ENCODE measurements at places on chromosomes 16 and 17.

- peak; percentile 80 for DNase-seq
Measured at GRCh38 chr16:55494994-55495421, 13.9 kb upstream of the LPCAT2 start.

- peak; percentile 70 for DNase-seq
Measured at GRCh38 chr16:361872-362701, 8.3 kb downstream of the MRPL28 start.

- DNase-seq, result no peak
Measured at GRCh38 chr17:73722165-73722564, 77.9 kb upstream of the SDK2 start.

GRCh38 chr16:52465711-52466267, 81.2 kb downstream of the TOX3 start:
- DNase-seq, result no peak

DNA sequence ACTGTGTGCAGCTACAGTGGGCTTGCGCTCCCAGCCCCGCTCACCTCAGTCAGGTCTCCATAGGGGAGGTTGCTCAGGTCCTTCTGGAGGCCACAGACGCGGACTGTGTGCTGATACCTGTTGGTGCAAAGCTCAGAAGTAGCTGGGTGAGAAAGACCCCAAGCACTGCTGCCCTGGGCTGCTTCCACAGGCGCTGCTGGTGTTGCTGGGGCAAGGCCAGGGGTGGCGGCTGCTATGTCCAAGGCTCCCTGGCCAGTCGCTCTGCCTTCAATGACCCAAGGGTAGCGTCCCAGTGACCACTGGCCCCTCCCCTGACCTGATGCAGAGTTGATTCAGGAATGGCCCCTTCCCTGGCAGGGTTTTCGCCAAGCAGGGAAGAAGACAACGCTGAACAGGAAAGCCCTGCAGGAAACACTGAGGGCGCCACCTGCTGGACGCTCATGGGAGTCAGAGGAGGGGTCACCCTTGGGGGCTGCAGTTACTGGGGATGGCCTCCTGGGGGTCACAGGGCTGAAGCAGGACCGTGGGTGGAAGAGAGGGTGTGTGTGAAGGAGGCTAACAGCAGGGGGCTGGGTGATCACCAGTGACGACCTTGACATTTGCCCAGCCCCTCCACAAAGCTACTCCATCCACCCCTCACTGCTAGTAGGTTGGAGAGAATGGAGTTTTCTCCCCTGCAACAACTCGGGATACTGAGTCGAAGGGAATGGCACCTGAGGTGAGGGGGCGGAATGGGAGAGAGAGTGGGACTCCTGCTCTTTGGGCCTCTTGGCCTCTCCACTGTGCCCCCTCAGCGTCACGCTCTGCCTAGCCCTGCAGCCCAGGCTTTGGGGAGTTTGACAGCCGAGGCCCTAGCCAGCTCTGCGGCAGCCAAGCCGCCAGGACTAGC, 38.3 kb downstream of the ABCC12 start:
- peak; percentile 50 for DNase-seq

DNA sequence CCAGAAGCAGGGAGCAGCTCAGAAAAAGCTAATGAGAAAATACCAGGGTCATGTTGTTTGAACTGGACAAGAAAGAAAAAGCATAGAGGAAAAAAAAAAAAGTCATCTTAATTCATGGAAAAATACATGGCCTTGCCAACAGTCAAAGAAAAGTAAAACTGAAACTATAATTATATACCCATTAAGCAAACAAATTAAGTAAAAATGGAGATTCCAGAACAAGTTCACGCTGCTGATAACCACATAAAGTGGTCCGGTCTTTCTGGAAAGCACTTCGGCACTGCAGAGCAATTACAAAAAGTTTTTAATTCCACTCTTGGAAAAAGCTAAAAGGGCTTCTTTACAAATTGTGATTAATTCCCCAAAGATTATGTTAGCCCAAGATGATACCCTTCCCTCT, 12.4 kb upstream of the P2RX5 start:
- DNase-seq, result no peak

DNA sequence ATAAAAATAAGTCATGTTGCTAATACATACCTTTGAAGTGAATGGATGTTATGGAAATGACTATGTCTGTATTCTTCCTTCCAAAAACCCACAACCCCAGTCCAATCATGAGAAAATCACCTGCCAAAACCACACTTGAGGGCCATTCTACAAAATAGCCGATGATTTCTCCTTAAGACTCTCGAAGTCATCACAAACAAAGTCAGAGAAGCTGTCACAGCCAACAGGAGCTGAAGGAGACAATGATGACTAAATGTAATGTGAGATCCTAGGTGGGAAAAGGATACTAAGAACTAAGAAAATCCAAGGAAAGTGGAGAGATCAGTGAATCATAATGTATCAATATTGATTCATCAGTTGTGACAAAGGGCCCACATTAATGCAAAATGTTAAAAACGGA, 432.9 kb upstream of the DYNLRB2 start:
- no peak for DNase-seq

- DNase-seq, result no peak
Measured at GRCh38 chr17:6639586-6640535, 650 bp downstream of the KIAA0753 start.

DNA sequence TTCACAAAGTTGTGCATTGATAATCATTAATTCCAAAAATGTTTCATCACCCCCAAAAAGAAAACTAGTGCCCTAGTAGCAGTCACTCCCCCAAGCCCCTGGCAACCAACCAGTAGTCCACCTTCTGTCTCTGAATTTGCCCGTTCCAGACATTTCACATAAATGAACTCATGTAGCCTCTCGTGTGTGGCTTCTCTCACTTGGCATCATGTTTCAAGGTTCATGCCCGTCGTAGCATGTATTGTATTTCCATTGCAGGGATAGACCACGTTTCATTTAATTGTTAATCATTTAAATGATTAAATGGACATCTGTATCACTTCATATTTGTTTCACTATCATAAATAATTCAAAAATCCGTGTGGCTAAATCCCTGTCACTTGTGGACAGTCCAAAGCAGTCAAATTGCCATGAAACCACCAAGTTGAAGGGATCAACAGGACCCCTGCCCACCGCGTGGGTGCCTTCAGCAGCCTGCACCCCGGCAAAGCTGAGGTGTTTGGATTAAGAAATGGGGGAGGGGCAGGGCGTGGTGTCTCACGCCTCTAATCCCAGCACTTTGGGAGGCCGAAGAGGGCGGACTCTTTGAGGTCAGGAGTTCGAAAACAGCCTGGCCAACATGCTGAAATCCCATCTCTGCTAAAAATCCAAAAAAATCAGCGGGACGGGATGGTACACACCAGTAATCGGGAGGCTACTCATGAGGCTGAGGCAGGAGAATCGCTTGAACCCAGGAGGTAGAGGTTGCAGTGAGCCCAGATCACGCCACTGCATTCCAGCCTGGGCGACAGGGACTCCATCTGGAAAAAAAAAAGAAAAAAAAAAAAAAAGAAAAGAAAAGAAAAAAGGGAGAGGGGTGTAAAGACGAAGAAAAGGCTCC, 8.7 kb upstream of the FLYWCH2 start:
- DNase-seq, result no peak

DNA sequence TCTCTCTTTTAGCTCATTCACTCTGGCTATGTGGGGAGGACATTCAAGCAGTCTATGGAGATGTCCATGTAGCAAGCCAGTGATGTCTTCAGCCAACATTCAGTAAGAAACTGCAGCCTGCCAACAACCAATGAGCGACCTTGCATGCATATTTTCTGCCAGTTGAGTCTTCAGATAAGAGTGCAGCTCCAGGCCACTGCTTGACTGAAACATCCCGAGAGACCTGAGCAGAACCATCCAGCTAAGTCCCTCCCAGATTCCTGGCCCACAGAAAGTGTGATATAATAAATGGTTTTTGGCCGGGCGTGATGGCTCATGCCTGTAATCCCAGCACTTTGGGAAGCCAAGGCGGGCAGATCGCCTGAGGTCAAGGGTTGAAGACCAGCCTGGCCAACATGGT, 10.5 kb upstream of the C17orf58 start:
- no peak for DNase-seq

GRCh38 chr16:48182979-48183537, 27.3 kb upstream of the ABCC12 start:
- no peak for DNase-seq

GRCh38 chr17:67837965-67838364, 12.7 kb downstream of the BPTF start:
- DNase-seq, result no peak

- no peak for DNase-seq
Measured at GRCh38 chr17:56831369-56832095, 2.2 kb downstream of the C17orf67 start.

DNA sequence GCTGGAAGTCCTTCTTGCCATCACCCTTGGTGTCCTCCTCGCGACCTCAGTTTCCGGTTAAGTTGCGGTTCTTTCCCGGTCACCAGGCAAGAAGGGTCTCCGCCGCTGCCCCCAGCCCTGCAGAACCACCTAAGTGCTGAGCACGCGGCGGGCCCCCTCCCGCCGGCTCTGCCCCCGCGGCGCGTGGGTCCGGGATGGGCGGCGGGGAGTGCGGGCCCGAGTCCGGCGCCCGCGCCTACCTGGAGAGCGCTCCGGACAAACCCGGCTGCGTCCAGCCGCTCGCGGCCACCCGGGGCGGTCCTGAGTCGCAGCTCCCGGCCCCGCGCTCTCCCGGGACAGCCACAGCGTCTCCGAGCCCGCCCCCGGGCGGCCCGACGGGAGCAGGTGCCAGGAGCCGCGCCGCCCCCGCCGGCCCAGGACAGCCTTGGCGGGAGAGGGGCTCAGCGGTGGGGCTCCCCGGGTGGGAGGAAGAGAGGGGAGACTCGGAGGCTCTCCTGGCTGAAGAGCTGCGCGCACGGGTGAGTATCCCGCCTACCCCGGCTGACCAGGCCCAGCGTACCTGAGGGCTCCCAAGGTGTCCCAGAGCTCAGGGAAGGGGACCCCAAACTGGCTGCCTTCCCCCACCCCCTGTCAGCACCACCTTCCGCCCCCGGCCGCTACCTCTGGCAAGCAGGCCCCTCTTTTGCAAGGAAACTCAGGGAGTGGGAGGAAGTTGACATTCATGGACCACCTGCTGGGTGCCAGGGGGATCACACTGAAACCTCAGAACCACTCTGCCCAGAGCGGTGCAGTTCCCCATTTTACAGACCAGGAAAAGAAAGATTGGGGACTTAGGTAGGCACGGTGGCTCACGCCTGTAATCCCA, 22.2 kb upstream of the C17orf113 start:
- no peak for DNase-seq

DNA sequence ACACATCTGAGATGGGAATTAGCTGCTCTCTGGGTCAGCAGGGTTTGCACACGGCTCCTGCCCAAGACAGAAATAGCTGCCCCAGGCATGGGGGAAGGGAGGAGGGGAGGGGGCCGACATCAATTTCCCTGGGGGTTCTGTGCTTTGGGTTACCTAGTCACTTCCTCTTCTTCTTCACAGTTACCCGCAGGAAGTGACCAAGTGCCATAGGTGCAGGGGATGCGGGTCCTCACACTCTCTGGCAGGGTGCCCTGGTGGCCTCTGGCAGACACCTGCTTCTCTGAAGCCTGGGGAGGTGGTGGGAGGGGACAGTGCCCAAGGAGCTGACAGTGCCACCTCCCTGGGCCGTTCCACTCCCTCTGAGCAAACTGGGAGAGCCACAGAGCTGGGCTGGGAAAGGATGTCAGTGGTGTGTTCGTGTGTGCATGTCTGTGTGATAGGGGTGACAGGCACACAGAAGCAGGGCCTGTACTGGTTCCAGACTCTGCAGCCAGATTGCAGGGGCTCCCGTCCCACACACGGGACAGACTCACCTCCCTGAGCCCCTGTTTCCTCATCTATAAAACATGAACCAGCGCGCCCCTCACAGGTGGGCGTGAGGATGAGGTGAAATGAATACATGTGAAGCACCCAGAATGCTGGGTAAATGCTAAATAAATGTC, 18.2 kb downstream of the SCN4A start:
- no peak for DNase-seq

GRCh38 chr17:82449131-82449882, 1.2 kb downstream of the CYBC1 start:
- peak; percentile 65 for DNase-seq

GRCh38 chr17:30000001-30000754, 58.7 kb downstream of the EFCAB5 start:
- no peak for DNase-seq

DNA sequence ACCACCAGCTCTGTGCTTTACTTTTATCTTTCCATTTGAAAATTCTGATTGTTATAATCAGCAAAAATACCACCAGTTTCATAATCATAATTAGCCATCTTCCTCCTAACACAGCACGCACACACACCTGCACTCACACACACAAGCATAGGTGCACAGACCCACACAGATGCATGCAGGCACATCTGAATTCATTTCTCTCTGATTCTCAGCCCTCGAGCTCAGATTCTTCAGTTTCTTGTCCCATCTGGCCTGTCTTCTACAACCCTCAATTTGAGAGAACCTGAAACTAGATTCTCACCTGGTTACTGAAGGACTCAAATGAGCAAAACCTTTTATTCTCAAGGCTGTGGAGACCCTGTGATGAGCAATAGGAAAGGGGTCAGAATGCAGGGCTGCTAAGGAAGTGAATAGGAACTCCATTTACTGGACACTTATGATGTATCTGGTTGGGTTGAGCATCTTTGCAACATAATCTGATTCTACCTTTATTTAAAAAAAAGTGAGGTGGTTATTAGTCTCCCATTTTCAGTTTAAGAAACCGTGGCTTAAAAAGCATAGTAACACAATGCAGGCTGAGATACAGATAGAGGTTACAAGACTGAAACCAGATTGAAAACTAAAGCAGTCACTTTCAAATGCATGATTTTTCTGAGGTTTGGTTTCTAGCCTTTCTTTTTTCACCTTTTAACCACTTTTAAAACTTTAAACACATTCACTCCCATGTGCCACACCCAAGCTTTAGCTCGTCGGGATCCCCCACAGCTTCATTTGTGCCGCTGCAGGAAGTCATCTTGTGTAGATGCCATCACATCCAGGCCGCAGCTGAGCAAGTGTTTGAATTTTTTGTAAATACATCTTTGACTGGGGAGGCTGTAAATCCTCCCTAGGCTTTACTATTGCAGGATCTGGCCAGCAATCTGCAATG, 9.4 kb downstream of the KRT33A start:
- DNase-seq, result no peak

GRCh38 chr16:1712791-1713261, 6.8 kb downstream of the MAPK8IP3 start:
- DNase-seq, result no peak

DNA sequence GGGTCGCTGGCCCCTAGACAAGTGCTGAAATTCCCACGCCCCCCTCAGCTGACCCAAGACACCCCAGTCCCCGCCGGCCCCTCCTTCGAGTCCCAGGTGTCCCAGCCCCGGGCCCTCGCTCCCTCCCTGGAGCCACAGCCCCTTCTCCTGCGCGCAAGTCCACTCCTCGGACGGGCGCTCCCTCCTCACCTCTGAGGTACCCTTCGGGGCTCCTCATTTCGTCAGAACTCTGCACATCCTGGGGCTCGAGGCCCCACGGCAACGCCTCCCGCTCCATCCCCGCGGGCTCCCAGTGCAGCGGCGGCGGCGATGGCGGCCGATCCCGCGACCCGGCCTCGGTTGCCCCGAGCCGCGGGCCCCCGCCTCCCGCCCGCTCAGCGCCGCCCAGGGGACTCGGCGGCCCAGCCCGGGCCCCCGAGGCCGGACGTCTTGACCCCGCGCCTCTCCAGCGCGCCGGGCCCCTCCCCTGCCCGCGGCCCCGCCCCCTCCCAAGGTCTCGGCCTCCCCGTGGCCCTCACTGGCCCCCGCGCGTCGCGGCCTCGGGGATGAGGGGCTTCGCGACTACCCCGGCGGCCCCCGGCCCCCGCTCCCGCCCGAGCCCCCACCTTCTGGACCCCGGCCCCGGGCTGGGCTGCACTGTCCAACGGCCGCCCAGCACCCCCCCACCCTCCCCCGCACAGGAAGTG, at the start of gene ZNF768:
ZNF768 (minus strand) TSS at position 430 of the 686 bp plus-strand sequence; CDS start at position 277, 153 bp downstream.
- peak; percentile 66 for DNase-seq
